ENCODE measurements at places on chromosomes 11 and 22.

- no peak for DNase-seq
Observed at GRCh38 chr11:121476379-121477032, 23.7 kb upstream of the SORL1-AS1 start.

DNA sequence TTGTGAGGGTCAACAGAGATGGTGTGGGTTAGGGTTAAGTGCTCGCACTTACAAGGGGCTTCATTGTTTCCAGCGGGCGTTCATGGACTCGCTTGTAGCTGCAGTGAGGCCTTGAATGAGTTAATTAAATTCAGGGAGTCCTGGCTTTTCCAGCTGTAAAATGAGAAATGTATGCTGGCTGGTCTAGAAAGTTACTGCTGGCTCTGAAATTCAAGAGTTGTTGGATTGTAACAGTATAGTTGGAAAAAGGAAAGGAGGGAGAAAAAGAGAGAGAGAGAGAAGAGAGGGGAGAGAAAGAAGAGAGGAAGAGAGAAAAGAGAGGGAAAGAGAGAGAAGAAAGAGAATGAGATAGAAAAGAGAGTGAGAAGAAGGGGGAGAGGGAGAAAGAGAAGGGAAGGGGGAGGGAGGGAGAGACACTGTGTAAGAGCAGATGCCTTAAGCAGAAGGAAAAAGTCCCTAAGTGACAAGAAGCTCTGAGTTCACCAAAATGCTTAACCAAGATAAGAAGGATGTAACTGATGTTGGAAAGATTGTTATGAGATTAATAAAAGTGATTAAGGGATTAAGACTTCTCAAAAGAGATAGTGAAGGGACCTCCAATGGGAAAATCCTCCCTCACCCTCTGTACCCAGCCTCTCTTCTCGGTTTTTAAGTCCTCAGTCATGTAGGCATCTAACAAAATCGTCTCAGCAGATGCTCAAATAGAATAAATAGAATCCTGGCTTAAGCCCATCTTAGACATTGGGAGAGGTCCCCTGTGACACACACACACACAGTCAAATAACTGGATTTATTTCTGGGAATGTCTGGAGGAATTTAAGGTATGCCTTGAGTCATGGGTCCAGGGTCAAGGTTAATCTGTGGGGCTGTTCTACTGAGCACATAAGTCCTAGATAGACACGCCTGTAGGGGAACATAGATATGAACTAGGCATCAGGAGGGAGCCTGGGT, 477.9 kb downstream of the MIAT start:
- no peak for DNase-seq

GRCh38 chr11:84642500-84642899, 984.6 kb downstream of the DLG2 start:
- no peak for DNase-seq

GRCh38 chr22:49828599-49828965, 909 bp upstream of the BRD1 start:
- no peak for DNase-seq

GRCh38 chr11:1260023-1260501, 37.2 kb downstream of the MUC5B start:
- DNase-seq: no peak

DNA sequence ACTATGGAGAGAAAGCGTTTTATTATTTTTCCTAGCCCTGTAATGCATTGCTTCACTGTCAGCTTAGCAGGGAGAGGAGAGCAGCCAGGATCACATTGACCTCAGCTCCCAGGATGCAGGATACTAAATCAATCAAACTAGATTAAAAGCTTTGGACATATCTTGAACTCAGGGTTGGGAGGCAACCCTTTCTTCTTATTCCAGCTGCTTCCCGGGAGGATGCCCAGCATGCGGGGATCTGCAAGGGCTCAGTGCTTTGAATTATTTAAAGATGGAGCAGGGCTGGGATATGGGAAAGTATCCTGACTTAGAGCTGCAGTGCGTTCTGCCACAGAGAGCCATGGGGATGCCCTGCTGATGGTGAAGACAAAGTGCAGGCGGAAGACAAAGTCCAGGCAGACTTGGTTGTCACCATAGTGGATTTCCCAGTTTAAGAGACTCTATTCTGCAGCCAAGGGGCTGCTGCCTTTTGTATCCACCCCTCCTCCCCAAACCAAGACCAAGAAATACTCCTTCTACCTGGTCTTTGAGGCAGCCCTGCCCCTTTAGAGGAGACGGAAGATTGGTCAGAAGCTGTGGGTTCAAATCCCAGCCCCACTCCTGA, 1035.0 kb downstream of the TBC1D22A start:
- no peak for DNase-seq

- no peak for DNase-seq
Observed at GRCh38 chr11:61832754-61833153, 4.7 kb downstream of the FADS2 start.

GRCh38 chr22:19885841-19886592, 31.3 kb upstream of the GNB1L start:
- no peak for DNase-seq

DNA sequence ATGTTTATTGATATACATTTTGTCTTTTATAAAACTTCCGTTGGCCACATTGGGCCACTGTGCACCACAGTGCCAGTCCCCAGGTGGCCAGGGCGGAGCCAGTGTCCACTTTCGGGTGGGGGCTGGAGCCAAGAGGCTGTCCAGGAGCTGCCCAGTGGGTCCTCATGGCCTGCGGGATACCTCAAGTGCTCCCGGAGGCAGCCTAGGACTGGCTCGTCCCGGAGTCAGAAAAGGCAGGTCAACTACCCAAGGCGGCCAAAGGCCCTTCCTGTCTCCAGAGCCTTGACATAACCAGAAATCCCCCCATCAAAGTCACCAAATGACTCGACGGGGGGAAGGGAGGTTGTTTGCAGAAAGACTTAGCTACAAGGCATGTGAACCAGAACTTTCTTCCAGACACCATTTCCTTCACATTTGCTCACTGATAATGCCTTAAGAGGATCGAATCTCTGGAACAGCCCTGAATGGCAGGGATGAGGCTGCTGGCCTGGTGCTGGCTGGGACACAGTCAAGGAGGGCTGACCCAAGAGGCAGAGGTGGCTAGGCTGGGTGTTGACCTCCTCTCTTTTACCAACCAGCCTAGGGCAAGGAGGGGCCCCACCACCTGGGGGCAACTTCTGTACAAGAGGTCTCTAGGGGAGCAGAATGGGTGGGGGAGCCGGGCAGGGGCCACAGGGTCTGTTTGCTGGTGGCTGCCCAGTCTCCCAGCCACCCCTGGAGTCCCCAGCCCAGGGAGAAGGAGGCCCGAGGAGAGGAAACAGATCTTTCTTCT, 8.4 kb downstream of the MRGPRF start:
- DNase-seq: no peak

GRCh38 chr11:96075532-96075959, 151.6 kb upstream of the MTMR2 start:
- no peak for DNase-seq

DNA sequence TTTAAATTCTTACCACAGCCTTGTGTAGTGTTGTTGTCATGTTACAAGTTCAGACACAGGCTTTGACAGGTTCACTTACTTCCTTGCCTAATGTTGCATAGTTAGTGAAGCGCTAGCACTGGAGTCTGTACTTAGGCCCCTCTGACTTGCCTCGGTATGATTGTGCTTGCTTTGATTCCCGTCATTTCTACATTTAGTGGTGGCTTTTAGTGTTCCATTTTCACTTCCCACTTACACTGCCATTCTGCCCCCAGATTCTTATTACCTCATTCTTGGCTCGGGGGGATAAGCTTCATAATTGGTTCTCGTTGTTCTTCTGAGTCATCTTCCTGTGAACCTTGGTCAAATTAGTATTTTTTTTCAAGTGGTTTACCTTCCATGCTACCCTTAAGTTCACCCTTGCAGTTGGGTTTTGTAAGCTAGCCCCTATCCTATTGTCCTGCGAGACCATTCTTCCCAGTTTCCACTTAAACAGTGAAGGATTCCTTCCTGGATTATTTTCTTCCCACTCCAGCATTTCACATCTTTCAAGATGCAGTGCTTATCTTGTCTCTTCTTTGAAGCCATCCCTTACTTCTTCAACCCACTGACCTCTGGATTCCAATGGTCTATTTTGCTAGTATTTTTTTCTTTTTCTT, 68.7 kb downstream of the DDX10 start:
- no peak for DNase-seq

DNA sequence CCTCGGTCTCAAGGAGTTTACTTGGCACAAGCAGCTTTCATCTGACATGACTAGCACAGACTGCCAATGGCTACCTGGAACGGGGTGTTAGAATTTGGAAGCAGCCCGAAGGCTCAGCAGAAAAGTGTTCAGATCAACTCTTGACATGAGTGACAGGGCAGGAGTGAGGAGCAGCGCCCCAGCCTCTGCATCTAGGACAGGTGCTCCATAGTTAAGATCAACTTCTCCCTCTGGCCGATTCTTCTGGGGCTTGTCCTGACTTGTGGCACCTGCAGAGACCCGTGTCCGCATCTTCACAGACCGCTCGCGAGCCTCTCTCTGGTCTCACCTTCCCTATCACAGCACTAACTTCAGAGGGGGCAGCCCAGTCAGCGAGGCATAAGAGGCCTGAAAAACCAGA, 42.5 kb upstream of the CHKA start:
- DNase-seq: no peak
